Activated naive CD8-positive, alpha-beta T cell treated with anti-CD3 and anti-CD28 coated beads, Interleukin-2, amount 50 U/mL, for 24 hours (primary cell): ENCODE measurements at places on chromosomes 7 and 10.
A peak's percentile ranks its signal among the peaks of the same experiment; 100 is the strongest.

DNA sequence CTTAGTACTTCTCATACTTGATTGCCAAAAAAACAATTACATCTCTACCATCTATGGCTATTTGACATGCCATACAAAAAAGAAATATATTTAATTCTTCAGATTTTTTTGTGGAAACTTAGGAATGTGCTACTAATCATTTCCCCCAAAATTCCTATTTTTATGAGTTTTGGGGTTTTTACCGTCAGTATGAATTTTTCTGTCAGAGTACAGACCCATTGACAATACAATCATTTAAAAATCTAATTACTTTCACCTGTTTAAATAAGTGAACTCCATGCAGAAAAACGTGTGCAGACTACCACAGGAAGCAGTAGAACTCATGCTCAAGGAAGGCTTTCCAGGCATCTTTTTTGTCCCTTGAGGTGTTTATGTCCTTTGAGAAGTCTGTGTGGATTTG, 48.8 kb upstream of the FOXP2 start:
- DNase-seq = no peak

DNA sequence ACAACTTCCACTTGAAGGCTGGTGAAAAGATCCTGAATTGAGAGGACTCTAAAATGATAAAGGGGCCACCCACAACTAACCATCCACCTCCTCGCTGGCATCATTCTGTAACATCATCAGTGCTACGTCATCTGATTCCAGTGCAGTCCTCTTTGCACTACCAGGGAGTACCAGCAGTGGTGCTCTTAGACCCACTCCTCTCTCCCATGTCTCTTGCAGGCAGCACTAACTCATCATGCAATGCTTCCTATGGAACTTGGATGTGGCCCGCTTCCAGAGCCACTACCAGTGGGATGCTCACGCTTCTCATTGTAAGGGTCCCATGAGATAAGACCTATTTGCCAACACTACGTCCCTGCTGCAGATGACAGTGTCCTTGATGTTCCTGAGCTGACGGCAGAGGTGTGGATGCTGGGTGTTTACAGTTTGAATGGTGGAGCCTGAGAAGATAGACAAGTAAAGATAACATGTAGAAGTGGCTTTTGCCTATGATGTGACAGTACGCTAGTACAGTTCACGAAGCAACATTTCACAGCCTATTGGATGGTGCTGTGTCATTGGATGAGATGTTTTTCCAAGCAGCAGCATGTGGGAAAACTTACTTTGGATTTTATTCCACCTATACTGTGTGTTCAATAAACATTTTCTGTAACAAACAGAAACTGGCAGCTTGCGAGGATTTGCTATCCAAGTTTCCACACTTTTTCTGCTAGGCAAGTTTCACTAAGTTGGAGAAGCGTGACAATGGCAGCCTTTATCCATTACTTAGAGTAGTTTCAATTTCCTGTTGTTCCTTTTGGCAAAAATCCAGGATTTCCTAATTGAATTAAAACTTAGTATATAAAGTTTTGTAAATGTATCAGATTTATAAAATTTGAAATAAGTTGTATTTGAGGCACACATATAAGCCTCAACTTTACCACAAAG, 35.8 kb upstream of the COBL start:
- DNase-seq = no peak

DNA sequence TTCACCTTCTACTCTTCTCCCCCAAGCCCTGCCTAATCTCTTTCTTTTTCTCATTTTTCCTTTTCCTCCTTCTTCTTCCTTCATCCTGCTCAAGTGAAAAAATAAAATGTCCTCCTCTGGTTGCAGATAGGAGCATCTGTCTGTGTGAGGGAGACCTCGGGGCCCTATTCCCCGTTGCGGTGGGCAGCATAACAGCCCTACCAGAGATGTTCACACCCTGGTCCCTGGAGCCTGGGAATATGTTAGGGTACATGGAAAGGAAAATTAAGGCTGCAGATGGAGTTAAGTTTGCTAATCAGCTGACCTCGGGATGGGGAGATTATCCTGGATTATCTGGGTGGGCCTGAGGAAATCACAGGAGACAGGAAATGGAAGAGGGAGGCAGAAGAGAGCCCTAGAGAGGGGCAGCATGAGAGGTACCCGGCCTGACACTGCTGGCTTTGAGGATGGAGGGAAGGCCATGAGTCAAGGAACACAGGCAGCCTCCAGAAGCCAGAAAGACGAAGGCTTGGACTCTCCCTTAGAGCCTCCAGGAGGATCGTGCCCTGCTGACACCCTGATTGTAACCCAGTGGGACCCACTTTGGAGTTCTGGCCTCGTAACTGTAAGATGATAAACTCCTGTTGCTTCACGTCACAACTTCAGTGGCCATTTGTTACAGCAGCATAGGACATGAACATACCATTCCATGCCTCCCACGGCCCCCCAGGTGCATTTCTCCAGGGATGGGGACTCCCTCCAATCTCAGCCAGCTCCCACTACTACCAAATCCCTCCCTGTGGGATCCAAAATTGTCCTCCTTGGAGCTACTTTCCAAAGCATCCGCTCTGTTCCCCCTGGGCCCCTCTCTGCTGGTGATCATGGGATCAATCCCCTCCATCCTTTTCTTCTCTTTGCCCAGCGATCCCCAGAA, 39.0 kb upstream of the ZMIZ1 start:
- no peak for DNase-seq

GRCh38 chr10:97498841-97499560, at the start of gene UBTD1:
TSS of gene UBTD1 (plus strand) at chr10:97498924. CDS start at chr10:97499204, 280 bp downstream.
- DNase-seq = peak; percentile 24

DNA sequence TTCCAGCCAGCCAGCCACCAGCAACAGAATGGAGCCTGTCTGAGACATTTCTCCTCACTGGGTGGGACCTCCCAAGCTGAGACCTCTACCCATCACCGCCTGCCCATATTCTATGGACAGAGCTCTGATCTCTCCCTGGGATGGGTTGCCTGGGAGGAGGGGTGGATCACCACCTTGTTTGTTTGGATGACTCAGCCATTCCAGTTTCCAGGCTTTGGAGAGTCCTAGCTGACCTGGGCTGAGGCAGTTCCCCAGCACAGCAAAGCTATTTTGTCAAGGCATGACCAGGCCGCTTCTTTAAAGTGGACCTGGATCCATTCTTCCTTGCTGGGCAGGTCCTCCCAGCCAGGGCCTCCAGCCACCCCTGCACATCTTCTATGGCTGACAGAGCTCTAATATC, 982.3 kb downstream of the DNAJB9 start:
- DNase-seq = no peak
